ENCODE measurements at places on chromosomes 1 and 21.

DNA sequence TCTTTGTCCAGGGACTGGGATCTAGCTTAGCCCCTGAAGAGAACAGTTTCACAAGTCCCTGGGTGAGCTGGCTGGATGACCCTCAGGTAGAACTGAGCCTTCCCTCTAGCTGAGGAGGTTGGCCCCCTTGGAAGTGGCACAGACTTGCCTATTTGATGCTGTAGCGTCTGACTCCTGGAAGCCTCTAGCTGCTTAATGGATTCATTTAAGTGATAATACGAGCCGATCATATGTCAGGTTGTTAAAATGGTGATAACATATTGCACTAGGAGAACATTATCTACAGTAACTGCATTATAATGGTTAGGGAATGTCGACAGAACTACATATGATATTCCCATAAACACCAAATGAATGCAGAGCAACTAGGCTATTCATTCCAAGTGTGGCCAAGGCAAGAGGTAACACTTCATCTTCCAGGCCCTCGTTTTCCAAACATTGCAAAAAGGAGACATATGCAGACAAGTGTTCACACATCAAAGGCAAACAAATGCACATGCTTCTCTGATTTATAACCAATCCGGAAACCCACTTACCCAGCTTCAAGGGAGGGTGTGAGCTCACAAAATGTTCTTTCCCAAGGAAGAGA, 340.1 kb upstream of the PLXNA2 start:
- no peak for DNase-seq

DNA sequence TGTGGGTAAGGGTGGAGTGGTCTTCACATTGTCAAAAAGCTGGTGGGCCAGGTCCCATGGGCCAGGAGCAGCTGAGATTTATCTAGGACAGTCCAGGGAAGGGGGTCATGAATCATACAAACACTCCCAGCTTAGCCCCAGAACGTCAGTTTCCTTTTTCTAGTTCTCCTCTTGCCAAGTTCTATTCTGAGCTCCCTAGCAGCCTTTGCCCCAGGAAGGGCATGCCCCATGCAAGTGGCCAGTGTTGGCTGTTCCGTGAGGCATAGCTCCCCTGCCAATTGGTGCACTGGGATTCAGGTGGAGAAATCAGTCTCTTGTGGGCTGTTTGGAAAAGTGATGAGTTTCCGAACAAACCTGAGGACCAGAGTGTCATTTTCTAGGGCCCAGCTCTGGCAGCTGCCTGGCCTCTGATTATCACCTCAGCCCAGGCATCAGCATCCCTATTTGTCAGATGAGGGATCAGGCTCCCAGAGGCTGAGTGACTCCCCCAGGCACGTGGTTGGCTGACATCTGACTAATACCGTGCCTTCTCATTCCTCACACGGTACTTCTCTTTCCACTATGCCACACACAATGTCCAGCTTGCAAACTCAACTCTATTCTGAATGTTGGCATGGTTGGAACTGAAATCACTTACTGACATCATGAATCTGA, 14.2 kb upstream of the MYOM3 start:
- DNase-seq, result no peak

DNA sequence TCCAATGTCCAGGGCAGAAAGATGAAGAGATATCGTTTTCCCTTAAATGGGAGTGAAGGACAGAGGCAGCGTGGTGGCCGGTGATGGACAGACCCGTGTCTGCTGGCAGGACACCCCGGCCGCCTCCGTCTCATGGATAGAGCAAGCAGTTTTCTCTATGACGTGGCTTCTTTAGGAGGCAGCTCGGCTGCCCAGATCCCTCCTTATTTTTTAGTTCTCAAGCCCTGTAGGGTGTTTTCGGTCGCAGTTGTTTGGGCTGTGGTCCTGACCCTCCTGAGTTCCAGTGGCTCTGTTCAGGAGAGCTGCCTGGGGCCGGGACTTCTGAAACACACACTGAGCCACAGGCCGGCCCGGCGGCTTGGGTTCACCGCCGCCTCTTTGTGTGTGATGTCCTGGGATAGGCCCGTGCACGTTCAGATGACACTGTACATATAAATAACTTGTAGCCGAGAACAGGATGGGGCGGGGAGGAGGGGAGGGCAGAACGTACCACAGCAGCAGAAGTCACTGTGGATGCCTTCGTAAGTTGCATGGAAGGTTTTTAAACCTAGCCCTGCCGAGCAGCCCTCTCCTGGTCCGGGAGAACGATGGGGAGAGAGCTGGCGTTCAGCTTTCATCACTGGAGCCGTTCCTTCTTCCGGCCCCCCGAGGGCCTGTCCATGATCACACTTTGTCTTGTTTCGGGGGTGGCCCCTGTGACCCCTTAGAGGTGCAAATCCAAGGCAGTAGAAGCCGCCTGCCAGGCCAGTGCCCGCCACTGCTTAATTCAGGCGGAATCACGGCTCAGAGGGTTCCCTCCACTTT, 65.2 kb downstream of the SIK1 start:
- DNase-seq, result peak; percentile 30

DNA sequence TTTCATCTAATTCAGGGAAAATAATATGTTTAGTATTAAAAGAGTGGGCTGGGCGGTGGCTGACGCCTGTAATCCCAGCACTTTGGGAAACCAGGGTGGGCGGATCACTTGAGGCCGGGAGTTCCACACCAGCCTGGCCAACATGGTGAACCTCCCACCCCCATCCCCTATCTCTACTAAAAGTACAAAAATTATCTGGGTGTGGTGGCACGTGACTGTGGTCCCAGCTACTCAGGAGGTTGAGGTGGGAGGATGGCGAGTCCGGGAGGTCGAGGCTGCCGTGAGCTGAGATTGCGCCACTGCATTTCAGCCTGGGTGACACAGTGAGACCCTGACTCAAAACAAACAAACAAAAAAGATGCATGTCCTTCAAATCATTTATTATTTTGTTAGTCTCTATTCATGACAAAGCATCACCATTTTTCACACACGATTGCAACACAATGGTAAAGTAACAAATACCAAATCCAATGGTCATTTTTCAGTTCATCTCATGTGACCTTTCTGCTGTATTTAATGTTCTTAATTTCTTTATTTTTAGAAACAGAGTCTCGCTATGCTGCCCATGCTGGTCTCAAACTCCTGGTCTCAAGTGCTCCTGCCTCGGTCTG, 1.0 kb downstream of the MSH4 start:
- no peak for DNase-seq

- no peak for DNase-seq
Observed at GRCh38 chr1:9691691-9692090, 40.2 kb downstream of the PIK3CD start.

DNA sequence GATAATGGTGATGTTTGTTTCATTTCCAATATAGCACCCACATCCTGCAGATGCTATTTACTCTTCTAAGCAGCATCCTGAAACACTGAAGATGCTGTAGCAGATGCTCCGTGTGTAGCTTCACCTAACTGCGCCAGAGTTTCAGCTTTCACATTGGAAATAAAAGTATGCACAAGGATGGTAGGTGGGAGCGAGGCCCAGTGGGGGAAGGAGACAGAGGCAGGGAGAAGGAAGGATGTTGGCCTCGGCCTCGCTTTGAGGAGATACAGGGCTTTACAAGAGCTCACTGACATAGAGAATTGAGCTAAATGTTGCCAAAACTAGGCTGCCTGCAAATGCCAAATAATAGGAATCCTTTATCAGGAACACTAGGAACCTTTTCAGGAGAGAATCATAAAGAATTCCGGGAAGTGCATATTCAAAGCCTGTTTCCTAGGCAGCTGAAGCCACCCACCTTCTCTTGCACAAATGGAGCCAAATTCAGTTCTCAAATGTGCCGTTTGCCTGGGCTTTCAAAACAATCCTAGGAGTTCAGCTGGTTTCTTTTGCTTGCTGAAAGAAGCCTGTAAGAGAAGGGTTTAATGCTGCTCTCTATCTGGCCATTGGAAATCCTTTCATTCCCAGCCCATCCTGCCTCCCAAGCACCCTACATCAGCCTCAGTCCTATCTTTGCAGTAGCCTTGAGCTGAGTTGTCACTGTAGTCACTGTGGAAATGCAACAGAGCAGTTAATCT, 135.4 kb upstream of the ATP1B1 start:
- no peak for DNase-seq

GRCh38 chr1:115768549-115768948, at the start of gene CASQ2:
Gene CASQ2, minus strand, starts transcription at chr1:115768714. Its CDS starts 173 bp downstream, at chr1:115768541.
- DNase-seq, result no peak

- DNase-seq, result no peak
Observed at GRCh38 chr21:44643741-44644310, 2.4 kb upstream of the KRTAP10-11 start.

GRCh38 chr1:5914676-5915365, 77.4 kb downstream of the NPHP4 start:
- DNase-seq, result no peak

DNA sequence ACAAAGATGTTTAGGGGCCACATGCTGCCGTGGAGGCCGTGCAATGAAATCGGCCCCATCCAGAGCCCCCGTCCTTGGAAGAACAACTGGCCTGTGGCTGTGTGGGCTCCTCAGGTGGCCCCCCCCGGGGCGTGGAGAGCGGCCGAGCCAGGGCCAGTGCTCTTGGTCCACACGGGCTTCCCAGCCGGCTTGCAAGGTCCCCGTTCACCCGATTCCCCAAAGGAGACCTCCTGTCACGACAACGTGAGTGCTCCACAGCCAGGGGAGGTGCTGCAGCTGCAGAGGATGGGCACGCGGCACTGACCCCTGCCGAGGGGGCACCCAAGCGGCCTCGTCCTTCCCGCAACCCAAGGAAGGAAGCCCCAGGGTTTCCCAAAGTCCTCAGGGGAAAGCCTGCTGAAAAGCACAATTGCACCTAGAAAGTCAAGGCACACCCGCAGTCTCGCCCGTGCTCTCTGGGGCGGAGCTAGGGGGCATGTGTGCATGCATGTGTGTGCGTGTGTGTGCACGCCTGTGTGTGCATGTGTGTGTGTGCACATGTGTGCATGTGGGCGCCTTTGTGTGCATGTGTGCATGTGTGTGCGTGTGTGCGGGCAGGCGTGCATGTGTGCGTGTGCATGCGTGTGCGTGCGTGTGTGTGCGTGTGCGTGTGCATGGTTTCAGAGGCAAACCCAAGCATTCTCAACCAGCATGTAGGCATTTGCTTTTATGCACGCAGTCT, 48.2 kb downstream of the SLX9 start:
- DNase-seq, result no peak

DNA sequence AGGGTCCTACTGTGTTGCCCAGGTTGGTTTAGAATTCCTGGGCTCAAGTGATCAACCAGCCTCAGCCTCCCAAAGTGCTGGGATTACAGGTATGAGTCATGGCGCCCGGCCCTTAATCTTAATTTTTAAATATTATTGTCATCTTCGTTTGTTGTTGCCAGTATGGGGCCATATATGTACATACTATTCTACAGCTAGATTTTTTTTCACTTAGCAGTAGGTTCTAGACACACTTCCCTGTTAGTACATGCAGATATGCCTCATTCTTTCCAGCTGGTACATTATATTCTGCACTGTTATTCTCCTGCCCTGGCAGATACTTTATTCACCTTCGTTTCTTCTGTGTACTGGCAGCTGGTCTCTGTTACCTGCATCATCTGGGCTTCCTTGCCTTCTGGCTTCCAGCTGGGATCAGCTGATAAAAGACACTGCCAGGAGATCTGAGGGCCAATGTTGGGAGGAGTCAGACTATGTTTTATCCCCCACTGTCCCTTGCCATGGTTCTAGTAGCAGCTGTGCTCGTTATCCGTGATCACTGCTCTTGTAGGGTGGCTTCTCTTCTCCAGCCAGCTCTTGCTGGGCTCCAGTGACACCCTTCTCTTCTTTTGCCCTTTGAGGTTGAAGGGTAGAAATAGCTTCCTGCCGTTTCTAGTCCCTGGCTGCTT, 24.7 kb downstream of the ST3GAL3 start:
- DNase-seq, result no peak

DNA sequence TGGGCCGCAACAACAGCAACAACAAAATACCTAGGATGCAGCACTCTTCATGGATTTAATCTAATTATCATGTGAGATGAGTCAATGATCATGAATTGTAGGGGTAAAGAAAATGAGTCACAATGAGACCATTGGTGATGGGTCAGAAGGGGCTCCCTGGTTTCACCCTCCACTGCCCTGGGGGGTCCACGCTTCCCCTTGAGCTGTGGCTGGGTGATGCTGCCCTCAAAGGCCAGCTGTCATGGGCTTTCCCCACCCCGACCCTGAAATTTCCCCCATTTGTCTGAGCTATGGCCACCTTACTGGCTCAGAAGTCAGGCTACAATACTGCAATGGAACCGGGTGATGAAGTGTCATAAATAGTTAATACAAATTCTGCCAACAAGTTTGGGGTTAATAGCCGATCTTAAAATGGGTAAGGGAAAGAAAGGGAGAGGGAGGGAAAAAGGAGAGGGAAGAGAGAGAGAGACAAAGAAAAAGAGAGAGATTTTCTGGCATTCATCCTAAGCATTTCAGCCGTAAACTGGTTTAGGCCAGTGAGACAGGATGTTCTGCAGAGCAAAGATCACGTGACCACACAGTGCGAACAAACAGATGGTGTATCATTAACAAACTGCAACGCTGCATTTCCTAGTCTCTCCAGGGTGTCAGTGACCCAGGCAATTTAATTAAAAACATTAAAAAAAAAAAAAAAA, 143.4 kb upstream of the ERRFI1 start:
- DNase-seq, result no peak

DNA sequence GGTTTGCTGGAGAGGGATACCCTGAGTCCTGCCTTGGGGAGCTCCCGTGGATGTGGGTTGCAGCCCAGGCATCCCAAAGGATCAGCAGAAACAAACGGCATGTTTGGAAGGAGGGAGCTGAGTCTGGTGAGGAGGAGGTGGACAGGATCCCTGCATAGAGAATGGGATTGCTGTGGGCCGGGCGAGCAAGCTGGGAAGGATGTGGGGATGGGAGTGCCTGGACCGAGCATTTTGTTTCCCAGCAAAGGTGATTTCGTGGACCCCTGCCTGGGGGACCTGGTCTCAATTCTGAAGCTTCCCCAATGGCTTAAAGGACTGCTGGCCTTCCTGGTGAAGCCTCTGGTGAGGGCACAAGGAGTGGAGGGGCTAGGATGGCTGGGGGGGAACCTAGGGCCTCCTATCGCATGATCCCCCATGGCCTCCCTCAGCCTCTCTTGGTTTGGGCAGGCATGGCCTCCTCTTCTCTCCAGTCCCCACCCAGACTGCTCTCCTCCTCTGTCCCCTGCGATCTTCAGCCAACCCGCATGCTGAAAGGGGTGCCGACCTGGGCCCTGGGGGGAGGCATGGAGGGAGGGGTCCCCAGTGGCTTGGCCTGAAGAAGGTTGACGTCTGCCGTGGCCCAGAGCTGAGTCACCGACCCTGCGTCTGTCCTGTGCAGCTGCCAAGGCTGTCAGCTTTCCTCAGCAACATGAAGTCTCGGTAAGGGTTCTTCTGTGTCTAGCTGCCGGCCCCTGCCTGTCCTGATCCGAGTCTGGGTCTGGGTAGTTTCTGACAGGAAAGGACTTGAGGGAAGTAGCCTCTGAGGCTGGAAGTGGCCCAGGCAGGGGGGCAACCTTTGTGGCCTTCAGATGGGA, 16.3 kb downstream of the FAAH start:
- DNase-seq, result no peak

DNA sequence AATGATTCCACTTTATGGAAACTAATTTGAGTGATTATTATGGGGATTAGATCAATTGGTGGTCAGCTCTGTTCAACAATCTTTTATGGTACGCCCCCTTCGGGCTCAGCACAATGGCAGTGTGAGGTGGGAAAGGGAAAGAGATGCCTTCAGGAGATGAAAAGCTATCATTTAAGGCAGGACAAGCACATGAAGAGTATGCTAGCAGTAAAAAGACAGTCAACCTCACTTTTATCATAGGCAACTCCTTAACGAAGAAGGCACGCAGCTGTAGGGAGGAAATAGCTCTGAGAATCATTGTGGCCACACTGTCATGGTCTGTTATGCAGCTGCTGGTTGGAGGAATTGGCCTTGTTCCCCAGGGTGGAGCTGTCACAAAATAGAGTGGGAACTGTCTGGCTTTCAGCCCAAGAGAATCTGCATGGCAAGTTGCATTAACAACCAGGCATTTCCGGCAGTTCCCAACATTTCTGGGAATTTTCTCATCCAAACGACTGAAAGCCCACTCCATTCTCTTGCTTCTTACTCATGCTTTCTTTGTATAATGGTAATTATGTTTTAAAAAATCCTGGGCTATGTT, 54.4 kb upstream of the BCL10 start:
- DNase-seq, result peak; percentile 11
